ENCODE measurements at places on chromosomes 11 and 22.

DNA sequence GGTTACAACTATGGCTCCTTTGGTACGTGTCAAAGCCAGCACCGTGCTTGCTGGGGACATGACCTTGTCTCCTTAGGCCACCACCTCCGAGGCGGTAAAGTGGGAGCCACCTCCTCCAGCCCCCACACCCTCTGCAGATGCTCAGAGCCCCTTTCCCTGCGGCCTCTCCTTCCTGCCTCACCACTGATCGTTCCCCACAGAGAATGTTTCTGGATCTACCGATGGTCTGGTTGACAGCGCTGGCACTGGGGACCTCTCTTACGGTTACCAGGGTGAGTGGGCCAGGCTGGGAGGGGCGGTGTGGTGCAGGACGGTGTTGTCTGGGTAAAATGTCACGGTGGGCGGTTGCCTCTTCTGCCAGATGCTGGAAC, 8.9 kb downstream of the SIDT2 start:
- no peak for DNase-seq

GRCh38 chr11:95282291-95282751, 51.3 kb upstream of the SESN3 start:
- DNase-seq, result no peak

DNA sequence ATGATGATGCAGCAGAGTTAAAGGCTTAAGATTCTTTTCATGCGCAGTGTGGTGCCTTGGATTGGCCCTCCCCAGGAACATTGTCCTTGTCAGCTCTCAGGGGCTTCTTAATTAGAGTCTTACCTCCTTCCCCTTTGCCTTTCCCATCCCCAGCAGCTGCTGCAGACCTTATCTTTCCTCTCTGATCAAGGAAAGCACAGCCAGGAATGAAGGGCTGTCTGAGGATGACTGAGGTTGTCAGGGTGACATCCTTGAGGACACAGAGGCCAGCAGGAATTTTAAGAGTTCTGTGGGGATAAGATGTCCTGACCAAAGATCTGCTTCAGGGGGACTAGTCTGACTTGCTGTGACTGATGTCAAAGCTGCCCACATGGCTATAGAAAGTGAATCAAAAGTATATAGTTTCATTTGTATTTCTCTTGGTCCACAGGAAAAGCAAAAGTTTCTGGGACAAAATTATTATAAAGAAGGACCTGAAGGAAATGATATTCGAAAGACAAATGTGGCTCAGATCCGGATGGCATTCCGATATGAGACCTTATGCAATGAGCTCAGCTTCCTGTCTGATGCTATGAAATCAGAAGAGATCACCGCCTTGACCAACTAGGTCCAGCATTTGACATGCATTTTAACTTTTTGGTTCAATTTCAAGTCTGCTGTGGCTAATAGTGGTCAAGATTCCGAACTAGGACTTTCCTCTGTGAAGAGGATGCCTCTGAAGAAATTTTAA, 35.5 kb downstream of the RNF141 start:
- no peak for DNase-seq

DNA sequence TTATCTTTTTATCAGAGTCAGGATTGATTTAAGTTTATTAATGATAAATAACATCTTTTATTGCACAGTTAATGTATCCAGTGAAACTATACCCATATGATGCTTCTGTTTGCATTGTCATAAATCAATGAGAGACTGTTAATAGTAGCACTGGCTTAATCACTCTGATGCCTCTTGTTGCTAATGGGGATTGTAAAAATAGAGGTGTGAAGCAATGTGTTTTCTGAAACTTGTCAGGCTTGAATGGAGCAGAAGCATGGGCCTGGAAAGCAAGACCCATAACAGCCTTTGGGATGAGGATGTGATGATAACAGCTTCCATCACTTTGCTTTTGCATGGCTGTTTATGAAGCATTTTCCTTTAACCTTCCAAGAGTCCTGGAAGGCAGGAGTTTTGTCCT, 319.7 kb downstream of the DDX10 start:
- no peak for DNase-seq

- DNase-seq, result no peak
These were observed 3.9 kb upstream of the PLA2G3 start for GRCh38 chr22:31144223-31144622.

GRCh38 chr22:38735465-38736256, 20.1 kb downstream of the SUN2 start:
- no peak for DNase-seq

DNA sequence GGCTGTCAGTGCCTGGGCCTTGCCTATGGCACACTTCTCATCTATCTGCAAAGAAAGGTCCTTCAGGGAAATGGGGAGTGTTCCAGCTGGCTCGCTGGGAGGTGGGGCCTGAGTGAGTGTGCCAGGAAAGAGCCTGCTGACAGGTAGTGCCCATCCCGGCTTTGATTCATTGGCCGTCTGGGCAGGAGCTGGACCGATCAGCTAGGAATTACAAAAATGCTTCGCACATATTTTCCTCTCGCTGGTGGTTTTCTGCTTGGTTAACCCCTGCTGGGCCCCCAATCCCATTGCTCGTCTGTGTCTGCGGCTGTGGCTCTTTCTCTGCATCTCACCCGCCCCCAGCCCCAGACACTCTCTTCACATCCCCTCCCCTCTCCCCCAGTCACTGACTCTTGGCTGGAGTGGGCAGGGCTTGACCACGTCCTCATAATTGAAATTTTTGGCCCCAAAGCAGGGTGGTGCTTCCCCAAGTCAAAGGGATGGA, 10.8 kb downstream of the LIF start:
- no peak for DNase-seq

- no peak for DNase-seq
These were observed 29.4 kb downstream of the LGR4 start for GRCh38 chr11:27443227-27443626.

- no peak for DNase-seq
These were observed 203.2 kb downstream of the CASP12 start for GRCh38 chr11:104695065-104695463.

DNA sequence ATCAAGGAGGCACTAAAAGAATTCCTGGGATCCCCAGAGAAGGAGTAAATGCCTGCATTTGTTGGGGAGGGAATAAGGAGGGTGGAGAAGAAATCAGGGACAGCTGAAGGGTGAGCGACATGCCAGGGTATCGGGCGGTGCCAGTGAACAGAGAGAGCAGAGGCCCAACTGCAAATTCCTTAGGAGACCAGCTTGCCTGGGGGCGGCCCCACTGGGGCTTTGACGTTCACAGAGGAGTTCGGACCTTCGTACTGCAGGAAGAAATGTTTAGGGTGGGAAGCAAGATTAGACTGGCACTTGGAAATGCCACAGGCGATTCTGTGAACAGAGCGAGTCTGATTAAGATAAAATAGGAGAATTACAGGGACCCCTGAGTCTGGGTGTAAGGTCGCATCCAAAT, 65.1 kb upstream of the FGF3 start:
- DNase-seq, result no peak

- DNase-seq, result no peak
These were observed 62.1 kb upstream of the NUP50 start for GRCh38 chr22:45101515-45102227.

DNA sequence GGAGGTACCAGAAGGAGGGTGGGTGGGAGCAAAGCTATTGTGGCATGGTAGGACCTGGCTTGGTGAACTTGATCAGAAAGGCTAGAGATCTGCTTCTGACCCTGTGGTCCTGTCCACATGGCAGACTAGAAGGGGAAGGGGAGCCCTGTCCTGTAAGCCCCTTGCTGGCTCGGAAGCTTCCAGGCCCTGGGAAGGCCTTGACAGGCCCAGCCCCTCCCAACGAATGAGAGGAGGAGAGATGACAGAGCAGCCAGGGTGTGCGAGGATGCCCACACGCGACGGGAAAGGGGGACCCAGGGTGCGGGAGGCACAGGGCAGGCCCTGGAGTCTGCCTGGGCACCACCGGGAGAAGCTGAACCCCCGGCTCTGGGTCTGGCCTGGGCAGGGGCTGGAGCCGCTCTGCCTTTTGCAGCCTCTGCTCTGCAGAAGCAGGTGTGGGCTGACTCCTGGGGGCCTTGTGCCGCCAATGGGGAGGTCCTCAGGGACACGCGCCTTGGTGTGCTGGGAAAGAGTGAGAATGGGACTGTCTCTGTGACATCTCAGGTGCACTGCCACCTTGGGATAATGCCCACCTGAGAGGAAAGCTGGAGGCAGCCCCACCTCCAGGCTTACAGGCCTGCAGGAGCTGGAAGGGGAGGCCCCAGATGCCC, 1447.5 kb downstream of the BRD1 start:
- no peak for DNase-seq

DNA sequence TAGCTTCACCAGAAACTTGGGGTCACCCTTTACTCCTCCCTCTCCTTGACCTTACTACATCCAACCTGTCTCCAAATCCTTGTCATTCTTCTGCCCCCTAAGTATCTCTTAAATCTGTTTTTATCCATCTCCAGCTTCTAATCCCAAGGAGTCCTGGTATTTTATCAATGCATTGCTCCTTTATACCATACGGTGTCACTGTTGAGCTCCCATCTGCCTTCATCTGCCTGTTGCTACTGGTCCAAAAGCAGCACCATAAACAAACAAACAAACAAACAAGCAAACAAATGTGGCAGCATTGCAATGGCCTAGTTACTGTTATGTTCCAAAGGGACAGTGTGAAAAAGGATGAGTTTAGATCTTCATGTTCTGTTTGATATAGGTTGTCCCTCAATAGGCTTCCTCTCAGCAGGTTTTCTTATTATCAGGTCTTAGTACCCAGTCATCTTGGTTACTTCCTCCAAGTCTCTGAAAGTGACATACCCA, 34.2 kb downstream of the DNHD1 start:
- DNase-seq, result no peak

- DNase-seq, result no peak
These were observed 42.7 kb upstream of the FGF3 start for GRCh38 chr11:69861901-69862300.

- DNase-seq, result no peak
These were observed 1.8 kb downstream of the FJX1 start for GRCh38 chr11:35619855-35620640.

- DNase-seq, result no peak
These were observed 3.4 kb downstream of the FLRT1 start for GRCh38 chr11:64039012-64039665.

DNA sequence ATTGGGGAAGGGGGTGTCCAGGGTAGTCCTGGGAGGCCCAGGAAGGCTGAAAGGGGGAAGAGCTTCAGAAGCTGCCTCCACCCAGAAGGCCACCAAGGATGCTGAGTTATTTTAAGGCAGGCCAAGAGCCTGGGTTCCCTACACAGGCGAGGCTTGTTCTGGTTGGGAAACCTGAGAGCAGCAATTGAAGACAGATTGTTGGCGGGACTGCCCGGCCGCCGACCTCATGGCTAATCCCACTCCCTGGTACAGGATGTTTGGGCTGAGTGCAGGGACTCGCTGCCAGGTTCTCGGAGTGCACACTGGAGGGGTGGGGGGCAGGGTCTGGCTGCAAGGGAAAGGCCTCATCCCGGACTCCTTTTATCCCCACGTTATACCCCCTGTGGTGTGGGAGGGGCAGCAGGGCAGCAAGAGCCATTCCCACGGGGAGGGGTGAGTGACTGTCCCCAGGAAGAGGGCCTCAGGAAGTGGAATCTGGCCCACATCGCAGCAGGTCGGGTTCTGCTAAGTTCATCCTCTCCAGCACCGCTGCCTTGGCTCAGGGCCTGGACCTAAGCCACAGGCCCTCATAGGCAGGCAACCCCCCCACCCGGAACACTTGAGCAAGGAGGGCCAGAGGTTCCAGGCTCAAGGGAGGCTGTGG, 43.6 kb upstream of the PRR5 start:
- DNase-seq, result no peak

DNA sequence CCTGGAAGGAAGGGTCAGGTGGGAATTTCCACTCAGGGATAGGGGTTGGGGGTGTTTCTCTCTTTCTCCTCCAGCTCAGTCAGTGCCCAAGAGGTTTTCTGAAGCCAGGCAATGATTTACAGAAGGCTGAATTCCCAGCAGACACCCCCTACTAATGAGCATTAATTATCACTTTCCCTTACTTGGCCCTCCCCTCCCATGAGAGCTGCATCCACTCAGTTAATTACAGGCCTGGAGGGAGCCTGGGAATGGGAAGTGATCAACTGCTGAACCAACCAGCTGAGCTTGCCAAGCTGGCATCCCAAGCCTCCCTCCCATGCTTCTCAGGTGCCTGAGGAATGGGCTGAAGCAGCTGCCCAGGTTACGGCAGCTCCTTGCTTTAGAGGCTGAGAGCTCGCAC, 992 bp downstream of the LGALS12 start:
- no peak for DNase-seq

DNA sequence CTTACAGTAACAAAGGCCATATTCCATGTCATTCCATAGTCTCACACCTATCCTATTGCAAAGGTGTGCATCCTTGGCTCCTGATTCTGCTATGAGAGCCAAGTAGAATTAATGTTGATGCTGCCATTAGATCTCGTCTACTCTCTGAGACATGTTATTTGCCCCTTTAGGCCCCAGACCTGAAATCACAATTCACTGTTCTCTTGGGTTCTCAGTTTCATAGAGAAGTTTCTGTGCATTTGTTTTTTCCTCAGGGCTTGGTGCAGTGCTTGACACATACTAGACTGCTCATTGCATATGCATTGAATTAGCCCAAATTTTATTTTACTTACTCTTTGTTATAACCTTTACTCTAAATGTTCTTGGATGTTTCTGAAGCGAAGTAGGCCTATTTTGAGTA, 265.7 kb downstream of the JRKL start:
- DNase-seq, result no peak

DNA sequence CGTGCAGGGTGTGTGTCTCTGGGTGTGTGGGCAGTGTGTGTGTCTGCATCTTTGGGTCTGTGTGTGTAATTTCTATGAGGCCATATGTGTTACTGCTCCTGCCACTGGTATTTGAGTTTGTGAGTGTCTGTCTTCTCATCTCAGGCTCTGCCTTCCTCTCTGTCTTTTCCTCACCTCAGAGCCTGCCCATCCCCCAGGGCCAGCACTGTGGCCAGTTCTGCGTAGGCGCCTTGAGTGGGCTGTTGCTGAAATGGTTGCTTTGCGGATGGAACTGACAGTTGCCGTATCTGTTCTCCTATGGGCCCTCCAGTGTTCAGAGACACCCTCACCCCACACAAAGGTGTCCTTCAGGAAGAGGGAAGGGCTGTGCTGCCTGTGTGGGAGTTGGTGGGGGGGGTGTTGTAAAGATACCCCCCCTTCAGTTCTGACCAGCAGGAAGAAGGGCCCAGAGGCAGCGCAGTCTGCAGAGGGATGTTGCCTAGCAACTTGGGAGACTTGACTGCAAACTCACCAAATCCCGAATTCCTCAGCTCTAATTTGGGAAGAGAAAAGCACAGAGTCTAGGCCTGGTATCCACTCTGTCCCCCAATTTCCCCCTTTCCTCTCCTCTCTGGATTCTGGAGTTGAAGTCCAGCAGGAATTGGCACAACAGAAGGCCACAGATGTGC, 2.0 kb upstream of the NRGN start:
- DNase-seq, result no peak

GRCh38 chr11:64007629-64008282, 21.5 kb downstream of the OTUB1 start:
- no peak for DNase-seq
